Aortic smooth muscle cell (primary cell): ENCODE measurements at places on chromosomes 3 and 15. TPM values are rescaled to one million over a fixed set of nuclear protein-coding genes. Genes with fewer than 3 reads are reported as not detected.

The SAMD7 gene
- total RNA-seq: not detected in 2 replicates

The KIF15 gene
- total RNA-seq: 6.5 and 11.0 TPM in 2 replicates

The CACNA1D gene
- total RNA-seq: 0.13 and 0.44 TPM in 2 replicates

The ZNF660 gene
- total RNA-seq: 1.1 and 1.5 TPM in 2 replicates

The MEGF11 gene
- not detected in 2 replicates for total RNA-seq

The SERPINI1 gene
- 6.3 and 11.8 TPM in 2 replicates for total RNA-seq

The CCR9 gene
- total RNA-seq: not detected in 2 replicates

The FBXL22 gene
- total RNA-seq: 0.50 and 0.66 TPM in 2 replicates

The ERICH6 gene
- total RNA-seq: 0.06 and 0.13 TPM in 2 replicates

The TUSC7 gene
- total RNA-seq: not detected in 2 replicates

The RYR3 gene
- 0.13 TPM in 1 of 2 replicates, not detected in the other for total RNA-seq

The TUBGCP5 gene
- total RNA-seq: 34.7 and 35.9 TPM in 2 replicates

The KBTBD8 gene
- 22.3 and 38.1 TPM in 2 replicates for total RNA-seq

The SLC2A2 gene
- not detected in 2 replicates for total RNA-seq

The DNAH1 gene
- 3.3 and 3.9 TPM in 2 replicates for total RNA-seq

The KLHL40 gene
- not detected in 2 replicates for total RNA-seq

The PRR20G gene
- total RNA-seq: not detected in 2 replicates

The CACNA2D3 gene
- total RNA-seq: 0.12 and 0.79 TPM in 2 replicates

The CYP1A1 gene
- 0.53 and 1.7 TPM in 2 replicates for total RNA-seq

The OXTR gene
- 0.37 and 0.79 TPM in 2 replicates for total RNA-seq

The LOXL1 gene
- total RNA-seq: 186 and 204 TPM in 2 replicates

The HCN4 gene
- not detected in 2 replicates for total RNA-seq

The HRG gene
- total RNA-seq: not detected in 2 replicates

The C3orf85 gene
- total RNA-seq: not detected in 2 replicates

The PCLAF gene
- 18.5 and 38.1 TPM in 2 replicates for total RNA-seq

The LXN gene
- 157 and 377 TPM in 2 replicates for total RNA-seq

The GABRR3 gene
- total RNA-seq: not detected in 2 replicates

The DOCK3 gene
- 0.25 and 0.53 TPM in 2 replicates for total RNA-seq

The ZPLD1 gene
- 0.19 and 0.26 TPM in 2 replicates for total RNA-seq

The SUSD5 gene
- total RNA-seq: 4.8 and 6.1 TPM in 2 replicates

The SLC22A14 gene
- total RNA-seq: 0.12 and 0.13 TPM in 2 replicates

The PLA2G4D gene
- not detected in 2 replicates for total RNA-seq

The MYRIP gene
- 4.2 and 4.5 TPM in 2 replicates for total RNA-seq

The ADAMTS7 gene
- total RNA-seq: 8.7 and 24.1 TPM in 2 replicates

The CHDH gene
- total RNA-seq: under 0.01 and 0.06 TPM in 2 replicates

The SCAANT1 gene
- not detected in 2 replicates for total RNA-seq

The NEIL1 gene
- total RNA-seq: 5.0 and 5.3 TPM in 2 replicates

The TP63 gene
- total RNA-seq: 0.12 and 0.53 TPM in 2 replicates

The CRYGS gene
- 1.1 and 1.2 TPM in 2 replicates for total RNA-seq
